Fibroblast of skin of left quadriceps (primary cell): ENCODE measurements at places on chromosomes 16 and 17.
A peak's percentile ranks its signal among the peaks of the same experiment; 100 is the strongest.

- no peak for DNase-seq
These were observed 6.8 kb upstream of the AKAP1 start for GRCh38 chr17:57078274-57078673.

DNA sequence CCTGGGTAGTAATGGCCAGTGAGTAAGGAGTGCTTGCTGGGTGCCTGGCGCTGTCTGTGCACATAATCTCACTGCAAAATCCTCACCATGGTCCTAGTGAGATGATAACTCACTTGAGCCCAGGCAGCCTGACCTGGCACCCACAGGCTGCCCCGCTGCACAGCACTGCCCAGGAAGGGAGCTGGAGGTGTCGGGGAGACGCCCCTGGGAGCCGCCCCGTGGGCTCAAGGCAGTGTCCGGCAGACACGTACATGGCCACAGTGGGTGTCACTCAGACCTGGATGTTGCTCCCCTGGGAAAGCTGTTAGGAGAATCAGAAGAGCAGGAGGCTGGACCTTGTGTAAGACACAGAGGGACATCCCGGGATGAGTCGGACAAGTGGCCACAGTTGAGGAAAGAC, 44.2 kb downstream of the BEAN1 start:
- DNase-seq, result no peak

- DNase-seq, result no peak
These were observed 14.9 kb downstream of the SOX9 start for GRCh38 chr17:72135546-72136325.

- no peak for DNase-seq
These were observed 318.7 kb upstream of the RBFOX1 start for GRCh38 chr16:7013990-7014389.

DNA sequence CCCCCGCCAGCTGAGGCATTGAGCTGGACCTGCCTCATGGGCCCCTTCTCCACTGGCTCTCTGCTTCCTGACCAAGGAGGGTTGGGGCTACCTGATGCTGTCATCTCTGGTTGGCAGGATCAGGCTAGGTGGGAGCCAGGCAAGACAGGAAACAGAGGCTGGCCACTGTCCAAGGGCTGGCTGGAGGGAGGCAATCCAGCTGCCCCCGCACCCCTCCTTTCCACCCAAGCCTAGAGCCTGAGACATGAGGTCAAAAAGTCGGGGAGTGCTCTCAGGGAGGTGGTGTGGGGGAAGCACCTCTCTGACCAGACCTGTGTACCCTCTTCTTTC, 14.5 kb downstream of the NGFR start:
- DNase-seq, result no peak

DNA sequence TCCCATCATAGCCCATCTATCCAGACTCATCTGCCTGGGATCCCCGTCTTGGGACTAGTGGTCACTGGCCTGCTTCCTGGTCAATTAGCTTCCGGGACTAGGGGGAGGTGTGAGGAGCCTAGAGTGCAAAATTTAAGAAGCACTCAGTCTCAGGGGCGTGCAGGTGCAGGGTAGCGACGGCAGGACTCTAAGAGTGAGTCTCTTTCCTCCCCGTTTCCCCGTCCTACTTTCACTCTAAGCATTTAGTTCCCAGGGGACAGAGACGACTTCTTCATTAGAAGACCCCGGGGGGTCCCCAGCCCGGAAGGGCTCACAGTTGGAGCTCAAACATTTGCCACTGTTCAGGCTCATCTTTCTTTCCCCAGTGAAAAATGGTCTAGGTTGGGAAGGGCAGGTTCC, 677 bp upstream of the ZNHIT3 start:
- no peak for DNase-seq

DNA sequence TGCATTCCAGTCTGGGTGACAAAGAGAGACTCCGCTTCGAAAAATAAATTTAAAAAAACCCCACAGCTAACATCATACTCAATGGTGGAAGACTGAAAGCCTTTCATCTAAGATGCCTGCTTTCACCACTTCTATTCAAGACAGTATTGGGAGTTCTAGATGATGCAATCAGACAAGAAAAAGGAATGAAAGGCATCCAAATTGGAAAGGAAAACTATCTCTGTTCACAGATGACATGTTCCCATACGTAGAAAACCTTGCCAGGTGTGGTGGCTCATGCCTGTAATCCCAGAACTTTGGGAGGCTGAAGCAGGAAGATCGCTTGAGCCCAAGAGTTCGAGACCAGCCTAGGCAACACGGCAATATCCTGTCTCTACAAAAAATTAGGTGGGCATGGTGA, 31.1 kb downstream of the RANBP10 start:
- no peak for DNase-seq

- no peak for DNase-seq
These were observed 2.6 kb downstream of the EPOP start for GRCh38 chr17:38671939-38672720.

DNA sequence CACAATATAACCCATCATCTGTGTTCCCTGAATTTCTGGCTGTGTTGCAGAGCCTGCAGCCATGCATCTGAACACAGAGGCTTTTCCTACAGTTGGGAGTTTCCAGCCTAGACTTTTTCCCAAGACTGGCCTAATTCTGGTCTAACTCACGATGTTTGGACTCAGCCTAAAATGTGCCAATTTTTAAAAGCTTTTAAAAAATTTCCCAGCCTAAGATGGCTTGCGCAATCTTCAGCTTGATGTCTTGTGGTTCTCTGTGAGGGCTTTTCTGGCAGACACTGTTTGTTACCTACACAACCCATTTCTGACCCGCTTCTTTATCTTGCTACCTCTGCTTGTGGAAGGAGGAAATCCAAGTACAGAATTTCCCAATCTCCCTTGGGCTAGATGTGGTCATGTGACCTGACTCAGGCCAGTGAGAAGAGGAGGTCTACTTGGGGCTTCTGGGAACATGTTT, 72.7 kb upstream of the GAS7 start:
- DNase-seq, result no peak

DNA sequence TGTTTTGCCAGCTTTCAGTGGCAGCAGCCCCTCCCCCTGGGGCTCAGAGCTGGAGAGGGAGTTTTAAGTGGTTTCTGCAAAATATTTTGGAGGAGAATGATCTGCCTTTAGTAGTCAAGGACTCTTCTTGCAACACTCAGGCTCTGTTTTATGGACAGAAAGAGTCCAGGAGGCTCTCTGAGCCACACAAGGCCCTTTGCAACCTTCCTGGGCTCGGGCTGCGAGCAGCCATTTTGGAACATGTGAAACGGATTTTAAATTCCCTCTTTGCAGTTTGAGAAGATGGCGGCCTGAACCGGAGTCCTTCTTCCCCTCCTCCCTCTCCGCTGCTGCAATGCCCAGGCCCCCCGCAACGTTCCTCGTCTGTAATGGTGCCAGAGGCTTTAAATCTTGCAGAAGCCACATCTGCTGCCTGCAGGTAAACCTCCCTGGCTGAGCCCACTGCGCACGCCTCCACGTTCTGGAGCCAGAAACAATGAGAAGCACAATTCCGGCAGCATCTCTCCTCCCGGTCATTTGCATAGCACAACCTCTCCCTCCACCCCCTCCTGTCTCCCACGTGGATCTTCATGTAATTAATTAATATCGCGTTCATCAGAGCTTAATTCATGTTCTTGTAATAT, 386.1 kb downstream of the SEC14L1 start:
- no peak for DNase-seq

GRCh38 chr17:43891851-43892646, 15.3 kb downstream of the MPP2 start:
- peak; percentile 33 for DNase-seq

GRCh38 chr16:47366228-47366627, 94.6 kb downstream of the ITFG1 start:
- no peak for DNase-seq

GRCh38 chr17:77372444-77373298, 231.9 kb downstream of the SEC14L1 start:
- peak; percentile 83 for DNase-seq

DNA sequence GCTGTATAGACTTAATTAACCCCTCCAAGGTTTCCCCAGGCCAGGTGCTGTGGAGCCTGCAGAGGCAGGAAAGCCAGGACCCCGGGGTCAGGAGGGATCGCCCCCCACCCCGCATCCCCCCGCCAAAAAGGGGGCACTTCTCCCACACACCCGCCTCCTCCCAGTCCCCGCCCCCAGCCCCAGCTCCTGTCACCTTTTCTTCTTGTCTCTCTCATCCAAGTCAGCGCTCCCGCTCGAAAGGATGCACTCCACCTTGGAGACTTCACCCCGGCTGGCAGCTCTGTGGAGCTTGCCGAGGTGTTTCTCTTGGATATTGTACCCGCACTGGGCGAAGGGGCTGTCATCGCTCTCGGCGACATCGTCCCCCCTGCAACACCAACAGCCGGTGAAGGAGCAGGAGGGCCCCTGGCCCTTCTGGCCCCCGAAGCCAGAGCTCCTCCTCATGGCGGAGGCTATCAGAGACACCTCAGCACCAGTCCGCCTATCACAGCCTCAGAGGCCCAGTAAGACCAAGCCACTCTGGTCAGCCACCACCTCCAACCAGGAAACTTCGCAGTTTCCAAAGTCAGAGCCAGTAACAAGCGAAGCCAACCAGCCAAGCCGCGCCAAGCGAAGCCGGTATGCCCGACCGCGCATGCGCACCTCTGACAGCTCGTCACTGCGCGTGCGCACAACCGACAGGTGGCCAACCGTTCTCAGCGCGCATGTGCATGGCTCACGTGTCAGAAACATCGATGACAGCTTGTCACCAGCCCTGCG, 52.5 kb downstream of the SHCBP1 start:
- DNase-seq, result no peak

- no peak for DNase-seq
These were observed 1.5 kb downstream of the TEX2 start for GRCh38 chr17:64261417-64262145.

- DNase-seq, result no peak
These were observed 813 bp upstream of the THAP11 start for GRCh38 chr16:67841198-67841815.
